Astrocyte (in vitro differentiated cells and primary cell): ENCODE measurements at places on chromosomes 7 and 10. TPM values are rescaled to one million over a fixed set of nuclear protein-coding genes. Genes with fewer than 3 reads are reported as not detected.

GRCh38 chr7:75611557-75612178 lies 119.5 kb downstream of the SPDYE5 start:
- H3K4me1 ChIP-seq: no peaks in the 10 kb centered on the region
- no peak for DNase-seq
- H3K27ac ChIP-seq: no peak overlapping the region
- H3K4me3 ChIP-seq: no peak overlapping the region
- no peaks in the 10 kb centered on the region for H3K36me3 ChIP-seq
- no peaks in the 10 kb centered on the region for H3K27me3 ChIP-seq

DNA sequence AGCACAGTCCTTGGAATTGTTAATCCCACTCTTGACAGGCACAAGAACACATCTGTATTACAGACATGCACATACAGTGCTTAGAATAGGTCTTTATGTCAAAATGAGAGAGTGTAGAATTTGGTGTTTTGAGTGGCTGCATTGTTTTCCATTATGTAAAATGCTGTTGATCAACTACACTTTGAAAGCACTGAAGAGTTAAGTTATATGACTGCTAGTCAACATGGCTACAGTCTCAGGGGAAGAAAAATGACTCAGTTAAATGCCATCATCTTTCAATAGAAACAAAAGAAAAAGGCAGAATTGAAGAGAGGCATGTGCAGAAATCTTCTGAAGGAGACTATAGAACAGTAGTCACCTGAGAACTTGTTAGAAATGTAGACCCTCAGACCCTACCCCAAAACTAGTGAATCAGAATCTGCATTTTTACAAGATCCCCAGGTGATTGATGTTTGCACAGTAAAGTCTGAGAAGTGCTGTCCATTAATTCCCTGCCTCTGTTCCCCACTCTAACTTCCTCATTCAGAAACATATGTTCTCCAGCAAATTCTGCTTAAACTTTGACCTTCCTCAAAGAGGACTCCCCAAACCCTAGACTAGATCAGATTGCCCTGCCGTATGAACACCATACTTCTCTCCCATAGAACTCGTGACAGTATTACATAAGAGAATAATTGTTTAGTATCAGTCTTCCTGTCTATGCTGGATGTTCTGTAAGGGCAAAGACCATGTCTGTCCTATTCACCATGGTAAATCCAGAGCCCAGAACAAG lies 16.0 kb downstream of the SND1 start:
- peaks cover 30% of the 10 kb centered on the region for H3K4me1 ChIP-seq
- no peaks in the 10 kb centered on the region for H3K27me3 ChIP-seq
- DNase-seq: no peak
- H3K4me3 ChIP-seq: no peak overlapping the region
- peak overlapping the region; percentile 90 for H3K27ac ChIP-seq
- no peaks in the 10 kb centered on the region for H3K36me3 ChIP-seq

- H3K27me3 ChIP-seq: no peaks in the 10 kb centered on the region
- no peaks in the 10 kb centered on the region for H3K4me1 ChIP-seq
- no peaks in the 10 kb centered on the region for H3K36me3 ChIP-seq
- no peak overlapping the region for H3K4me3 ChIP-seq
- DNase-seq: peak; percentile 87
Measured at GRCh38 chr7:85483177-85483576, 296.3 kb upstream of the SEMA3D start.

DNA sequence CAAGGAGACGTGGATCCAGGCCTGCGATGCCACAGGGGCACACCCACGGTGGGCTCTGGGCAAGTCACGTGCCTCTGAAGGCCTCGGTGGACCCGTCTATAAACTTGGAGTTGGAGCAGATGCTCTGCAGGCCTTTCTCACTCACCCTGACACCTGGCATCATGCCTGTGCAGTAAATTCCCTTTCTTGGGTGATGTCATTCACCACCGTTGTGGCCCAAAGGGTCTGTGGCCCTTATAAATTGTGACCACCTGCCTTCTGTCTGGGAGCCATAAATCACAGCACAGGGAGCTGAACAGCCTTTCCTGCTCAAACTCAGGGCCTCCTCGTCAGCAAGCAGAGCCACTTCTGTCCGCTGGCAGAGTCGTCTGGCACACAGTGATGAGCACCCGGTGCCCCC lies 52.2 kb downstream of the GPAM start:
- no peak for DNase-seq
- no peak overlapping the region for H3K27ac ChIP-seq
- no peaks in the 10 kb centered on the region for H3K36me3 ChIP-seq
- H3K4me3 ChIP-seq: no peak overlapping the region
- H3K4me1 ChIP-seq: no peaks in the 10 kb centered on the region
- H3K27me3 ChIP-seq: no peaks in the 10 kb centered on the region

DNA sequence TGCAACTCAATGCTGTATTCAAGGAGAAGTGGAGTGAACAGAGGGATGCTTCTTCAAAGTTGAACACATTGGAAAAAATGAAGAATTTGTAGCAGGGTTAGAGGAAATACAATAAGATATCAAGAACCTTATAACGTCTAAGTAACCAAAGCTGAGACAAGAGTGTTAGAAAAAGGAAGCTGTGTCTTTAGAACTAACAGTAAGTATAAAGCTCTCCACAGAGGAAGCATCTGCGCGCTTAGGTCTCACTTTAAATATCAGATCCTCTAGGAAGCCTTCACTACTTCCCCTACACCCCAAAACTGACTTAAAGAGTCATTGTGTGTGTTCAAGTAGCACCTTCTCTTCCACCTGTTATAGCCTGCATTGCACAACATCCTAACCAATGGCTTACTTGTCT lies 43.0 kb downstream of the CH25H start:
- no peak overlapping the region for H3K27ac ChIP-seq
- no peak for DNase-seq
- no peak overlapping the region for H3K4me3 ChIP-seq
- H3K27me3 ChIP-seq: peaks cover 10% of the 10 kb centered on the region
- no peaks in the 10 kb centered on the region for H3K4me1 ChIP-seq

DNA sequence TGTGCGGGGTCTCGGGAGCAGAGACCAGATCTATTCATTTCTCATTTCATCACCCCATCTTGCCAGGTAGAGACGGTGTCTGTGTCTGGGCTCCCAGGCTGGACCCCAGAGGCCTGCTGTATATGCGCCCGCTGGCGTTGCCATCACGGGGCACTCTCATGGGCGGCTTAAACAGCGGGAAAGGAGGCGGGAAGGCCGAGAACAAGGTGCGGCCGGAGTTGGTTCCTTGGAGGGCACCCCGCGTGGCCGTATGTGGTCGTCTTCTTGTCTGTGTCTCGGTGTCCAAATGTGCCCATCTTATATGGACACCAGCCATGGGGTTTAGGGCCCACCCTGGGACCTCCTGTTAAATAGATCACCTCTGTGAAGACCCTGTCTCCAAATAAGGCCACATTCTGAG lies 2.1 kb upstream of the CFAP46 start:
- no peak overlapping the region for H3K27ac ChIP-seq
- H3K27me3 ChIP-seq: no peaks in the 10 kb centered on the region
- DNase-seq: no peak
- no peaks in the 10 kb centered on the region for H3K4me1 ChIP-seq
- no peaks in the 10 kb centered on the region for H3K36me3 ChIP-seq

DNA sequence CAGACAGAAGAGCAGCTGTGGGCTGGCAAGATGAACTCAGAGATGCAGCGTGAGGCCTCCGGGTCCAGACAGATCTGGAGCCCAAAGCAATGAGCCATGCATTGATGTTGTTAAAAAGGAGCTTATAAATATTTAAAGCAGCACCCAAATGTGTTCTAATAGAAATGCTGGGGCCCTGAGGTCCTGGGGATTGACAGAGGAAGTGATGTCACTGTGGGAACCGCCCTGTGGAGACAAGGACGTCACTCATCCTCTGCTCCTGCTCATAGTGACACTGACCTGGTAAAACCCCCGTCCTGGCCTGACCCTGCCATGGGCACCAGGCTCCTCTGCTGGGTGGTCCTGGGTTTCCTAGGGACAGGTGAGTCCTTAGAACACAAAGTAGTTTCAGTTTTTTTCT lies 197.0 kb upstream of the PRSS58 start:
- no peaks in the 10 kb centered on the region for H3K27me3 ChIP-seq
- H3K36me3 ChIP-seq: no peaks in the 10 kb centered on the region
- no peak overlapping the region for H3K27ac ChIP-seq
- peaks cover 6% of the 10 kb centered on the region for H3K4me1 ChIP-seq

The OR2A42 gene
- total RNA-seq: not detected in 2 replicates

The ANXA8 gene
- 0.55 and 1.0 TPM in 2 replicates for total RNA-seq

The HOXA10 gene
- not detected in 2 replicates for total RNA-seq

The ZNF727 gene
- not detected in 2 replicates for total RNA-seq

The ANKRD30A gene
- total RNA-seq: not detected in 2 replicates

The HABP2 gene
- total RNA-seq: not detected in 2 replicates
